ENCODE measurements at places on chromosomes 7 and 10.

DNA sequence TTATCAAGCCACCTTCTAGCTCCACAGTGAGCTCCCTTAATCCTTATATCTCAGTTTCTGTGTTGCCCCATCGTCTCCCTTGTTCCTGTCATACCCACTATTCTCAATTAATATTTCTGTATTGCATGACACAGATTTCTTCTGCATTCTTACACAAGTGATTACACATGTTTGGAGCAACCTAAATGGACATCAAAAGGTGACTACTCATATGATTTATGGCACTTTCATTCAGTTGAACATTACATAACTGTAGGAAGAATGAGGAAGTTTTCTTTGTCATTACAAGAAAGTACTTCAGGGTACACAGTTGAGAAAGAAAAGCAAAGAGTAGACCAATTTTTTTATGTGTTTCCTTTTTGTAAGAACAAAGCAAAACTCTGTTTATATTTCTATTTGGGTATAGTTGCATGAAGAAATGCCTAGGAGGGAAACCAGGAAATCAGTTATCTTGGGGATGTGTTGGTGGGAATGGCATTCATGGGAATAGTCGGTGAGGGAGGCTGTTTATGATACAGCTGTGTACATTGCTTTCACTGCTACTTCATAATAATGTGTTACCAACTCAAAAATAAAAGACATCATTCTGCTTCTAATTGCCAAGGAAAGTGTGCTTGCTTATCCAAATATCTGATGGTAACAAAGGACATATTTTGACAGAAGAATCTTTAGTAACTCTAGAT is 23.6 kb upstream of the PRSS37 start:
- DNase-seq, result no peak

DNA sequence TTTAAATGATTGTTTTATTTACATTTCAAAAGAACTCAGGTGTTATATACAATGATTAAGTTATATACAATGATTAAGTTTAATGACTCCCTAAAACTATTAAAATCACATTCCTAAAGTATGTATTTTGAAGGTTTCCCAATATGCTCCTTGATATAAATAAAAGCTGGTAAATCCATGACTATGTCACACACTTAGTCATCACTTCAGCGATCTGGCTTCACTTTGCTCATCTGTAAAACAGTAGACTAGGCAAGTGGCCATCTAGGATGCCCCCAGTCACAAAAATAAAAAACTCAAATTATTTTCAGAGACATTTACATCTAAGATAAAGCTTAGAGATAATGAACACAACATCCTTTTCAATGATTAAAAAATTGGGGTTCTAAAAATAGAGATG is 10.8 kb downstream of the ICA1 start:
- DNase-seq, result no peak

- DNase-seq, result no peak
Observed at GRCh38 chr7:78379148-78379547, 580.6 kb downstream of the PHTF2 start.

GRCh38 chr10:49023752-49024151 is 84.1 kb upstream of the LRRC18 start:
- DNase-seq, result no peak

DNA sequence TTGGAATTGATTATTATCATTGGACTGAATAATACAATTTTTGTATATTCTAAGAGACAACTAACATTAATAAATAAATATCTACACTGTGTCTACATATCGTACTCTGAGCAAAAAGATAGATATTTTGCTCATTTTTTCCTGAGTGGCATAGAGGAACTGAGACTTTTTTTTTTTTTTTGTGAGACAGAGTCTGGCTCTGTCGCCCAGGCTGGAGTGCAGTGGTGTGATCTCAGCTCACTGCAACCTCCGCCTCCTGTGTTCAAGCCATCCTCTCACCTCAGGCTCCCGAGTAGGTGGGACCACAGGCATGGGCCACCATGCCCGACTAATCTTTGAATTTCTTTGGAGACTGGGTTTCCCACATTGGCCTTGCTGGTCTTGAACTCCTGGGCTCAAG is 14.0 kb downstream of the KMT2E start:
- DNase-seq, result no peak

Data from GM12864 (cell line).